ENCODE measurements at places on chromosomes 3 and 15.

GRCh38 chr15:38576837-38577236 lies 12.2 kb upstream of the RASGRP1 start:
- no peak for DNase-seq

DNA sequence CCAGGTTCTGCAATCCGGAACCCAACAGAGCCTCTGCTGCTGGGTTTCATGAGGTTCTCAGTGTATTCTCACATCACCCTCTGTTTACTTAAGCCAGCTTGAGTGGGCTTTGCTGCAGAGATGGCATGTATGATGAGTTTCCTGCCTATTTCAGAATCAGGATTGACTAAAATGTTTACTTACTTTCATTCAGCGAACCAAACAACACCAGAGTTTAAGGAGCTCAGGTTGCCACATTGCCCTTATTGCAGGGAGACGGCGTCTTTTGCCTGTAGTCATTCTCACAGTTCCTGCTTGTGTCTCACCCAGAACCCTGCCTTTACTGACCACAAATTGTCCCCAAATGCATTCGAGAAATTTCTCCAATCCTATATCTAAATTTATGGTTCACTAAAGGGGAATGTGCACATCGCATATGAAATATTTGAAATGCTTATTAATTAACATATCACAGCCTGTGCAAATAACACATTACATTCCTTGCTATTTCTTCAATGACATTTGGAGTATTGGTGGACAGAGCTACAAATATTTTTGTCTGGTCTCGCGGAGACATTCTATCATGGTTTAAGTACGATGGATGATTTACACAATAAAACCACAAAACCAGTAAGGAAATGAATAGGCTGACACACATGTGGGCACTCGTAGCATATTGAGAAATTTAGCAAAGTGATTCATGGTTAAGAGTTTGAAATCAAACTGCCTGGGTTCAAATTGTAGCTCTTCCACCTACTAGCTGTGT lies 377.2 kb upstream of the CFAP20DC start:
- DNase-seq: no peak

DNA sequence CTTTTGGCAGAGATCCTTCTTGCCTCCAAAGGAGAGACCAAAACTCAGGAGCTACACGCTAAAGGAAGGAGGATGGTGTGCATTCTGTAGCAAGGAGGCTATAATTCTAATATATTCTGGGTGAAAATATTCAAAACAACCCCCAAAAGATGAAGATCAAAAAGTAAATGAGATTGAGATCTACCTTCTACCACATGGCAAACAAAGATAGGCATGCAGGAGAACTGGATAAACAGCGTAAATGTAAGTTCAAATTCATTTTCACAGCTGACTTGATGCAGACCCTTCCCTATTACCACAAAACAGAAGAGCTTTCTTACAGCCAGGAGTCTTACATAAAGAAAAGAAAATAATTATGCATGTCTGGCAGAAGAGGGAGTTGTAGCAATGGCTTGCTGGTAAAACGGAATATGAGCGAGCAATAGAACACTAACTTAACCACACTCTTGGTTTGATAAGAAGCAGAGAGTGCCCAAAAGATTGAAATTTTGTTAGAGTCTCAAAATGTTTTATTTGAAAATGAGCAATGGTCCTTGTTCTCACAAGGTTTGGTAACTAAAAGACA lies 272.7 kb downstream of the MECOM start:
- no peak for DNase-seq

- DNase-seq: no peak
Measured at GRCh38 chr3:180828001-180828720, 84.3 kb upstream of the FXR1 start.

DNA sequence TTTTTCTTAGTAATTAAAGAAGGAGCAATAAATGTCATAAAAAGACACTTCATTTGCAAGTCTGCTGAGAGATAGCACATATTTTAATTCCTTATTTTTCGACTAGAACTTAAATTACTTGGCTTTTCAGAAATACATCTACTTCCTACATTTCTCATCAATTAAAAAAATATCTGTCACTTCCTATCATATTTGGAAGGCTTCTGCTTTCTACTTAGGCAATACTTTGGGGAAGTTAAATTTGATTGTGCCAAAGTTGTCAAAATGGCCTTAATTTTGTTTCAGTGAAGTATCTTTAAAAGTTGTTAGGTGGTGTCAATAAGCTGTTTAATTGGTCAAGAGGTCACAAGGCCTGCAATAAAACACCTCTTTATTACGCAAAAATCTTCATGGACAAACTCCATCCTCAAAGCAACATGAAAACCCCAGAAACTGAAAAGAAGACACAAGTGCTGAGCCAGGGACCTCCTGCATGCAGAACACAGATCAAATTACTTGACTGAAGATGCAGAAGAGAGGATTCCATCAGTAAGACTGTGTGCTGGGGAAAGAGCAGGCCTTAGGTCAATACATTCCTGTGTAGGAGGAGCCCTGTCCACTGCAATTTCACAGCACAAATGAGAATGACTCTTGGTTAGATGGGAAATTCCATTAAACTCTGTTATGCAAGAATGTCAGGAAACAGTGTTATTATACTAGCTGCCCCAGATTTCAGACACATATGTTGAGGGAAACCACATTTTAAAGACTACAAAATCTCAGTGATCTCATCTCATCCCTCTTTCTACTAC lies 48.0 kb upstream of the FSTL1 start:
- no peak for DNase-seq

GRCh38 chr3:120495809-120496208 lies 45.0 kb upstream of the FSTL1 start:
- no peak for DNase-seq

DNA sequence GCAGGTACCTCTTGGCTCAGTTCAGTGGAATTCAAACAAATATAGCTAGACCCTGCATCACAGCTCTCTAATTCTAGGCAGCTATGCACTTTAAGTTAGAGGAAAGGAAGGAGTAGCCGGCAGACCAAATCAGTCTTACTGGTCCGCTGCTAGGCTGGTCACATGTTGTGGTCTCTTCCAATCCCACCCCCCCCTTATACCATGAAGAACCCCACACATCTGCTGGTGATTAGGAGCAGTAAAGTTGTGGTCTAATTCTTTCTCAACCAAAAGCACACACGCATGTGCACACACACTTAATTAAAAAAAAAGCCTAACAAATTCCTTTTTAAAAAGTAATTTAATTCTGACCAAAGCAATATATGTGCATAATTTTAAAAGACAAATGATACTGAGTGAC lies 16.7 kb upstream of the SH3GL3 start:
- no peak for DNase-seq

Data from activated naive CD4-positive, alpha-beta T cell (primary cell).